Jurkat, Clone E6-1 (cell line): ENCODE measurements at places on chromosomes 12 and 14.
A peak's percentile ranks its signal among the peaks of the same experiment; 100 is the strongest.

DNA sequence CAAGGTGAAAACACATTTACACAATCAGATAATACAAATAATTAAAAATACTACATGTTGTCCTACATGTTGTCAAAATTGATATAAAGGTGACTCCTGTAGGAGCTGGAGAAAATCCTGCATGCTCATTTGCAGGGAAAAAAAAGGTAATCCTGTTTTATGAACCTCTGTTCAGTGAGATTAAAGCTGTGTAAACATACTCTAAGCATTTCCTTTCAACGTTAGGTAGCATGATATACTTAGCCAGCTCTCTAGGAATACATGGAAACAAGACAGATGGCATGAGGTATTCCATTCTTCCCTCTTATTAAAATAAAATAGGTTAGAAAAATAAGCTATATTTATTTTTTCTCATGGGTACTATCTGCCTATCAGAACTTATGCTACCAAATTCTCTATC lies 635.7 kb upstream of the FLRT2 start:
- no peak for DNase-seq

GRCh38 chr12:58372298-58372697 lies 430.9 kb downstream of the ATP23 start:
- DNase-seq = no peak

DNA sequence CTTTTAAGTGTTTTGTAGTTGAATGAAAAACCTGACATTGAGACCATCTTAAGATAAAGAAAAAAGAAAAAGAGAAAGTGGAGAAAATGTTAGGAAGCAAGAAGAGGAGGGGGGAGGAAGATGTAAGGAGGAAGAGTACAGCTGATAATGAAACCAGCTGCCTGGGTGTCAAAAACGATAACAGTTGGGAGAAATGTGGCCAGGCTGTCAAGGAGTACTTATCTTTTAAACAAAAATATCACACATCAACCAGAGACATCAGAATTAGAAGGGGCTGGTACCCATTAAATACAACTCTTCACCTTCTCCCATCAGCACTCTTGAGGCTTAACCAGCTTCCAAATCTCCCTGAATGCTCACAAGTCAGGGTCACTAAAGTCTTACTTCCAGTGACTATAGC lies 4.5 kb downstream of the SLC11A2 start:
- DNase-seq = no peak

DNA sequence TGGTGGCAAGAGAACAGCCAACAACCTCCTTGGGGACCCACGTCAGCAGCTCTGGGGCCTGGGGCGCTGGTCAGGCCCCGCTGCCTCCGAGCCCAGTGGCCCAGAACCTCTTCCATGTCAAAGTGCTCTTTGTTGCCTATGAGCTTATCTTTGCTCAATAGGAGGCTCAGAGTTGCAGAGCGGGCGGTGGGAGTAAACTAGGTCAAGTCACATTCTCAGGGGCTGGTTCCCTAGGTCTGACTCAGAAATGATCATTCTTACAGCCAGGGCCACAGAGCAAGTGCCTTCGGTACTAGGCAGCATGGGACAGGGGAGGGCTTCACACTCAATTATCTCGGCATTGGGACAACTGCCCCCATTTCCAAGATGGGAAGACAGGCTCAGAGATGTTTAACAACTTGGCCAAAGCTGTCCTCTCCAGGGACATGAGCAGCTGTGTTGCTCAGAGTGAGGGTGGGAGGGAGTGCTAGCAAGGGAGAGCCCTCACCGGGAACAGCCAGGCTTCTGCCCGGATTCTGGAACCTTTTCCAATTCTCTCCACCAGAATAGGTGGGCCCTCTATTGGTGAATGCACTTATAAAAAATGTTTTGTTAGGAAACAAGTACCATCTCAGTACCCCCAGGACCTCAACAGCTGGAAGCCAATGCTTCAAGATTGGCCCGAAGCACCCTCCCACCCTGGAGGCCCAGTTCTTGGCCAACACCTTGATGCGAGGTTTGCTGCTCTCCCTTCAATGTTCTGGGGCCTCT lies 11.9 kb downstream of the SLC25A29 start:
- no peak for DNase-seq

GRCh38 chr12:124916374-124917134 lies 2.1 kb upstream of the UBC start:
- DNase-seq = peak; percentile 39

- peak; percentile 91 for DNase-seq
Observed at GRCh38 chr12:53295070-53295890, at the start of gene PFDN5. TSS of gene PFDN5 (plus strand) at chr12:53295542. CDS start at chr12:53295568, 26 bp downstream.

DNA sequence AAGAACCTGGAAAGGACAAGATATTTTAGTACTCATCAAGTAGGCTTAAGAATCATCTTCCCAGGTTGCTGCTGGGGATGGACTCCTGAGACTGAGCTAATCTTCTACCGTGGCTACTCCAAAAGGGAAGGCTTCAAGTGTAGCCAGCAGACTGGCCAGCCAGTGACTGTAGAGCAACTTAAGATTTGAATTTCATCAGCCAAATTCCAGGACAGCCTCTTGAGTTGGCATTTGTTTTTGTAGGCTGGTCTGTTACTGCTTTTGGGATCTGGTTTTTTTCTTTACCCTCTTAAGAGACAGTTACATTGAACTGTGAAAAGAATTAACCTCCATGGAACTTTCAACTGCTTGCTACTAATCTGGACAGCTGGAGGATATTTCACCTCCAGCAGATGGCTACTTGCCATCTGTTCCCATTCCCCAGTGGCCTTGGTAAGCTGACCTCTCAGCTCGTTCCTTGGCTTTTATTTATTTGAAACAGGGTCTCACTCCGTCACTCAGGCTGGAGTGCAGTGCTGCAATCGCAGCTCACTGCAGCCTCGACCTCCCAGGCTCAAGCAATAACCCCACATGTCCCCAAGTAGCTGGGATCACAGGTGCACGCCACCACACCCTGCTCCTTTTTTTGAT lies 20.7 kb downstream of the VTI1B start:
- DNase-seq = no peak

DNA sequence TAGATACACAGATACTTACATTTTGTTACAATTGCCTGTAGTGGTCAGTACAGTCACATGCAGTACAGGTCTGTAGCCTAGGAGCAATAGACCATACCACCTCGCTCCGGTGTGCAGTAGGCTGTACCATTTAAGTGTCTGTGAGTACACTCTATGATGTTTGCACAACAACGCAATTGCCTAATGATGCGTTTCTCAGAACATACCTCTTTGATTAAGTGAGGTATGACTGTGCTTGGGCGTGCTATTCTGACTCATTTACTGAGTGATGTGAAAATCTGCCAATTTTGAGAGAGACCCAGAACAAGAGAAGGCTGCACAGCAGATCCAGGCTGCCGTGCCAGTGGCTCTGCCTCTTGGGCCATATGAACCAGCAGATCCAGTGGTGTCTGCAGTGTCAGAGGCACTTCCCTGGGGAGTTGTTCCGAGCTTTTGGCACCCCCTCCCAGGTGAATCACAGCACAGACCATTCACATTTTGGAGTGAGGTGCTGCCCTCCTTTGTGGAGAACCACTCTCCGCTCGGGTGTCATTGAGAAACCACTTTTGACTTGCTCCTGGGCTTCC lies 20.4 kb downstream of the DLK1 start:
- DNase-seq = no peak

DNA sequence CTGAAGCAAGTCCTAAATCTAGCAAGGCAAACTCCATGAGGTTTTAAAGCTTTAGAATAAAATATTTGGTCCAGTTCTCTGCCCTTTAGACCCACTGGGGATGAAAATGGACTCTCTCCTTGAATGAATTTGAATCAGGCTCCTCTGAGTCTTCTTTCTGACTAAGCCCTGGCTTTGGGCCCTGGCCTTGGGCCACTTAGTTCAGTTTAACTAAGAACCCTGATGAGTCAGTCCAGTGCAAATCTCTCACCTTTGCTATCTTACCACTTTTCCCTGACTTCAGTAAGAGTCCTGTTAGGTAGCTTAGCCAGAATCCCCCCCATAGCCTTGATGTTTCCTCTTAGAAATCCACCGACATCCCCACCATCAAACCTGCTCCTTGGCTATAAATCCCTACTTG lies 427.5 kb downstream of the SNAPC1 start:
- DNase-seq = no peak

- DNase-seq = no peak
Observed at GRCh38 chr14:89469210-89470198, 52.5 kb upstream of the FOXN3 start.

DNA sequence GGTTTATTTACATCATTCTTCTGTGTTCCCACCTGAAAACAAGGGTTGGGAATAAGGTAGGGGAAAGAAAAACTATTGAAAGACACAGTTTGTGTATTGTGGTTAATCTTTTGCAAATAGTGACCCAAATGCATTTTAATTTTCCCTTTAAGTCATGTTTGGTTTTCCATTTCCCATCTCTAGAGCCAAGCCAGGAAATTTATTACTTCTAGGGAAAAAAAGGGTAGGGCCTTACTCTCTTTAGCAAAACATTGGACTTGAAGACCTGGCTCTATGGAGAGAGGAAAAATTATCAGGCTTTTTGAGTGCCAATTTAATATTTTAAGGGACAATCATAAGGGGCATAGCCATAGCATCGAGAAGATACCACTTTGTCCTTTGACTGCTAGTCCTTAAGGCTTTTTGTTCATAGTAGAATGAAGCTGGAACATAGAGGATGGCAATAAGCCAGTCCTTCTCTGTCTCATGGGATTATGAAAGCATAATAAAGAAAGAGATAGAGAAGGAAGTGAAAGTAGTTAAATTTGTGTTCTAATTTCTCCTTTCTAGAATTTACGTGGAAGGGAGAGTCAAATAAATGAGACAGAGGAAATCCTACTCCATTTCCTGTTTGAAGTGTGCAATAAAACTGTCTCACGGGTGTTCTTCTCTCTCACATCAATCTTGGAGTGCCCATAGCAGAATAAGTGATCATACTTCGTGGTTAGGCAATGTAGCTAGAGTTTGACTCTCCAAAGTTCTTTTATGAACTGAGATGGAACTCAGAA lies 50.9 kb upstream of the PPFIA2 start:
- DNase-seq = no peak

DNA sequence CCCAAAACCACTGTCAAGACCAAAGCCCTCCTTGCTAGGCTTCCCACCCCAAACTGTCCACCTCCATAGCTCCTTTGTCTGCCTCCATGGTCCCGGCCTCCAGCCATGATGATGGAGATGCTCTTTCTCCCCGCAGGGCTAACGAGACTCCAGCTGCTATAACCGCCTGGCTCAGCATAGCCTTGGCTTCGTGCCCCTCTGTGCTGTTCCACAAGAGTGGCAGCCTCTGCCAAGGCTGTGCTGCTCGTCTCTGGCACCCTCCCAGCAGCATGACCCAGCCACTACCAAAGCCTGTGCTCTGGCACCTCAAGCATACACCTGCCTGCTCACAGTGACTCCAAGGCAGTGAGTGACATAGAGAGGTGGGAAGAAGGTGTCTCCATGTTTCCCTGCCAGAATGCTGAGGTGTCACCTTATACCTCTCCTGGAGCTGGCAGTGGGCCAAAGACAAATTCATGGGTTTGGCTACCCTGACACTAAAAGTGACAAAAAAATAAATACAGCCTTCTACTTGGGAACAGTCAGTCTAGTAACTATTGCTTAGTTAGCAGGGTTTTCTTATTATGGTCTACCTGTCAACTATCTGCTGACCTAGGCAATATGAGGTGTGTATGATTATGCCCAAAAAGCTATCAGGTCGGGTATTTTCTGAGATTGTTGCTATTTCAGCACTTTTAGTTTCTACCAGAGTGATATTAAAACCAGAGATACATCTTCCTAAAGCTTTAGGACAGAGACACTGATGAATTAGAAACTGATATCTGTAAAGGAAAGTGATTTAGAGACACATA lies 16.1 kb upstream of the KRT73 start:
- no peak for DNase-seq

GRCh38 chr14:63685401-63685800 lies 42.5 kb downstream of the SGPP1 start:
- DNase-seq = no peak

GRCh38 chr14:101251812-101252442 lies 309.4 kb upstream of the DIO3 start:
- peak; percentile 28 for DNase-seq

DNA sequence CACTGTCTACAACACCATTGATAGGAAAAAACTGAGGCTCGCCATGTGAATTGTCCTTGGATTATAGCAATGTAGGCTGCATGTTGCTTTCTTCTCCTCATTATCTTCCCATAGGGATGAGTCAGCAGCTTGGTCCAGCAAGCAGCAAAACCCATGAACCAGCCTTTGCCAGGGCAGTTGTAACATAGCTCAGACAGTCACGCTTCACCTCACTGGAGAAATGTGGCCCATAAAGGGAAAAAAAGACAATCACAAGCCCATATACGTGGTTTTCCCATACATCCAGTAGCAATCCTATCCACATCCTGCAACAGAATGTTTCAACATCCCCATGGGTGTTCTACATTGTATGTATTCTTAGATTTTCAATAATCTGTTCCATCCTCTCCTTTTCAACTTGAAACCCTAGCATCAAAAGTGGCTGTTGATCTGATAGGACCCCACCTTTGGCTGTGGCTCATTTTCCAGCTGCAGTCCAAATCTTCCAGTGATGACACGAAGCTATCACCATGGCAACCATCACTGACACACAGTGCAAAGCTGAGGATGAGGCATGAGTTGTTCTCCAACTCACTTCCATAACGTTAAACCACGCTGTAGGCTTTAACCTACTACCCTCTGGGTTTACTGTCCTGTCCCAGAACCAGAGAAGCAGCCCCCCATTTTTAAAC lies 34.0 kb downstream of the GRIN2B start:
- no peak for DNase-seq

DNA sequence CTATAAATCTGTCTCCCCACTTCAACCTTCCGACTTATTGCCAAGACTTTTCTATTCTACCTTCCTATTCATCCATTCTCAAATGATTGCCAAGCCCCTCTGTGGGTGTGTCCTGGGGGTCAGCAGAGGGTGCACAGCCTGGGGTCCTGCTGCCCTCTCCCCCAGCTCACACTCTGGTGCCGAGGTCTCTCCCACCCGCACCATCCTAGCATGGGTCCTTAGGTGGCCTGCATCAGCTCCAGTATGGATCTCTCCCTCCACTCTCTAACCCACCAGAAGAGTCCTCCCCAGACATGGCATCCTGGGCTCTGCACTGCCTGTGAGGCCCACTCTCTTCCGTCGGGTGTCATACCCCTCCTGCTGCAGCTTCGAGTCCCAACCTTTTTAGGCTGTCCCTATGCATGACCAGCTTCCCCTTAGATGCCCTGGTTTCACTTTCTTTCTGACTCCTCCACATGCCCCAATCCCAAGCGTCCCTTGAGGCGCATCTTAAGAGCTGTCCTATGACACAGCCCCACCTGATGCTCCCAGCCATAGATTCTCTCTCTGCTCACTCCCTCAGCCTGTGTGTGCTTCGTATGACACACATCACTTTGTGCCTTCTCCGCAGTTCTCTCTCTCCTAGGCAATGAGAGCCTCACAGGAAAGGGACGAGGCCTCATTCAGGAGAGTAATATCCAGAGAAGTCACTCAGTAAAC lies 43.9 kb downstream of the GIT2 start:
- no peak for DNase-seq

GRCh38 chr12:26719852-26720251 lies 113.1 kb downstream of the ITPR2 start:
- DNase-seq = no peak

- DNase-seq = no peak
Observed at GRCh38 chr12:112645586-112645985, 146.0 kb upstream of the RPH3A start.
